Ovary (tissue), 10 donors: ENCODE measurements at places on chromosomes 3 and 15. TPM values are rescaled to one million over a fixed set of nuclear protein-coding genes. Genes with fewer than 3 reads are reported as not detected.

ALDH1A3 gene
- polyA plus RNA-seq = 21.7 TPM

UCN2 gene
- 0.18 TPM for polyA plus RNA-seq

CRABP1 gene
- 2.7 TPM for polyA plus RNA-seq

P2RY14 gene
- polyA plus RNA-seq = 2.8 TPM

CHST13 gene
- not detected for polyA plus RNA-seq

DNA sequence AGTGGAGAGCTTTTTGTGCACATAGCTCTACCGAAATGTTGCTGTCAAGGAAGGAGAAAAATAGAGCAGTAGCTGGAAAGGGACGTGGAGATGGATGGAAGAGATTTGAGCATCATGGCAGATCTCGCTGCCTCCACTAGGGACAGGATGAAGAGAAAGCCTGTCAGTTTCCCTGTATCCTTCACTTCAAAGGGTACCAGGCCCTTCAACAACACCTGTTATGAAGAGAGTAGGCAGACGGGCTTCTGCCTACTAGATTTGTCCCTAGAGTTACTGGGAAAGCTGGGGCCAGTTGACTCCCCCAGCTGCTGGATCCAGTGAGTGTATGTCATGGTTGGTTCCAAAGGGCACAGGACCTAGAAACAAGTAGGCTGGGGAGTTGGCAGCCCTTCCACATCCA lies 150.8 kb downstream of the TLE3 start:
- DNase-seq = no peak

DNA sequence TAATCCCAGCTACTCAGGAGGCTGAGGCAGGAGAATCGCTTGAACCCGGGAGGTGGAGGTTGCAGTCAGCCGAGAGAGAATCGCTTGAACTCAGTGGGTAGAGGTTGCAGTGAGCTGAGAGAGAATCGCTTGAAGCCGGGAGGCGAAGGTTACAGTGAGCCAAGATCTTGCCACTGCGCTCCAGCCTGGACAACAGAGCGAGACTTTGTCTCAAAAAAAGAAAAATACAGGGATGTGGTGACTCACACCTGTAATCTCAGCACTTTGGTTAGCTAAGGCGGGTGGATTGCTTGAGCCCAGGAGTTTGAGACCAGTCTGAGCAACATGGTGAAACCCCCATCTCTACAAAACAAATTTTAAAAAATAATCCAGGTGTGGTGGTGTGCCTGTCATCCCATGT lies 26.8 kb downstream of the UBE2E1 start:
- no peak for DNase-seq

DNA sequence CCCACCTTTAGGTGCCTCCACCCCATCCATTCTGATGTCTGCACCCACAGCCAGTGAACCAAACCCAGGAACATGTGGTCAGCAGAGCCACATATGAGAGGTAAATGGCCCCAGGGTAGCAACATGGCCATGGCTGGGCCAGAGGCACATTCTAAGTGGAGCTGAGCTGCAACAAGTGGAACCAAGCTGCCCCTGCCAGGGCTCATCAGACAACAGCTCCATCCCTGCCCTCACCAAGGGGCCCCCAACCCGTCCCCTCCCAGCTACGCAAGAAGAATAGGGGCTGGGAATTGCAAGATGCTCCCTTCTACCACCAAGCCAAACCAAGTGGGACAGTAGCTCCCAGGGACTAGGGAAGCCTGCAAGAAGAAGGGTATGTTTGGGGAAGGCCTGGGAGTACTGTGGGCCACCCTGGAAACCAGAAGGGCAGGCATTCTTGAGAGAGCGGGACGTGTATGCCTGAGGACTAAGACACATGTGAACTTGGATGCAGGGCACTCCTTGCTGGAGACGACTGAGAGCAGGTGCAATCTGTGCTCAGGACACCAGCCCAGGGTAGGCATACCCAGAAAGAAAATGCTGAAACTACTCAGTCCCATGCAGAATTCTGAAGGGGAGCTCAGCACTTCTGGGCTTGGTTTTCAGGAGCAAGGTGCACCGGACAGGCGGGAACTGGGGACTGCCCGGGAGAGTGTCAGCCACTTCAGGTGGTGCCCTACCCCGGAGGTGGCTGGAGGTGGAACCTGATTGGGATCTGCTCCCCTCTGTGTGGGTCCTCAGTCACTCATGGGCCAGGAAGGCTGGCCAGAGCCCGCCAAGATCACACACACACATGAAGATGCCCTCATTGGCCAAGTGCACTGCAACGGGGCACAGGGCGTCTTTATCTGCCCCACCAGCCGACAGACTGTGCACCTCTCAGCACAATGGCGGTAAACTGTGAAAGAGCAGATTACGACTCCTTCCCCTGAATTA lies 9.5 kb downstream of the MYL3 start:
- DNase-seq = peak; percentile 24

GRCh38 chr15:68259883-68260282 lies 17.7 kb upstream of the FEM1B start:
- no peak for DNase-seq

DNA sequence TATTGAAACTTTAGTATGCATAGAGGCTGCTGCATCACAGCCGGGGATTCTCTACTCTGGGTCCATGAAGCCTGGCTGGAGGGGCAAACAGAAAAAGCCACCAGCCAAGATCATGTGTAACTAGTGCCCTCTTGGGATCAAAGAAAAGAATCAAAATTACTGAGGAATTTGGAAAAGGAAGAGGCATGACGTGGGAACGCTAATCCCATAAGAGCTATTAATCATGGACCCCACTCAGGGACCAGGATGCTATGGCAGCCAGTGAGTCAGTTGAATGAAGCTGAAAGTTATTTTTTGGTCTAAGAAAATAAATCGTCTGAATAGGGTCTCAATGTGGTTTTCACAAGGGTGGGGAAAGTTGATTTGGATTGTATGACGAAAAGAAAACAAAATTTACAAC lies 1165.1 kb downstream of the ROBO2 start:
- DNase-seq = no peak

DNA sequence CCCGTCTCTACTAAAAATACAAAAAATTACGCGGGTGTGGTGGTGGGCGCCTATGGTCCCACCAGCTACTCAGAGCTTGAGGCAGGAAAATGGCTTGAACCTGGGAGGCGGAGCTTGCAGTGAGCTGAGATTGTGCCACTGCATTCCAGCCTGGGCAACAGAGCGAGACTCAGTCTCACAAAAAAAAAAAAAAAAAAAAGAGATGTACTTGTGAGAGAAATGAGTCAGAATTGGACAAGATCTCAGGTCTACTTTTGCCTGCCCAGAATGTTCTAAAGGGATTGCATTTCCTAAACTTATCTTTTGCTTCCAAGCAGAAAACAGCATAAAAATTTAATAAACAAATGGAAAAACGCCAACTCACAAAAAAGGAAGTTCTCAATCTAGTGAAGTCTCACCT lies 167.5 kb downstream of the NR2F2 start:
- no peak for DNase-seq

DNA sequence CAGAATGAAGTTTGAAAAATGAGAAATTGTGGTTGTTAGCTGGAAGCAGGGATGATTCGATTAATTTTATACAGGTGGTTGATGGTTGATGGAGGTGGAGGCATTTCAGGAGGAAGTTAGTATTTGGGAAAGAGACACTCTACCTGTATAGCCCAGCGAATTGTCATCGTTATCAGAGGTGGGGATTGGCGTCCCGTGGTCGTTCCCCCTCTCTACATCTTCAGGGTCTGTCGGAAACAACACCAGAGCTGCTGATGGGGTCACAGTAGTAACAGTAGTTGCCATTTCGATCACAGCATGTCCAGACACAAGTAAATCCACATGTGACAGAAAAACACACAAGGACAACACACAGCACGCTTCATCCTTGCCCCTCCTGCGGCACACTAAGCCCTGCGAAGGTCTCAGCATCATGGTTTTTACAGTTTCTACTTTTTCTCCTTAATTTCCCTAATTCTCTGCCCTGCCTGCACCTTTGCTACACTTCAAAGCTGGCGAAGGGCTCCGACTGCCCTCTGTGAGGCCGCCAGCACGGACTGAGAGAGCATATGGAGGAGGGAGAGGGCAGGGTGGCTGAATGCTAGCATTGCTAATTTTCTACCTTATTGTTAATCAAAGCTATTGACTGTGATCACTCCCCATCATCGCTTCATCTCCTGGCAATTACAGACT lies 642.3 kb downstream of the ROBO1 start:
- no peak for DNase-seq

GRCh38 chr3:134923286-134923685 lies 128.2 kb downstream of the EPHB1 start:
- DNase-seq = no peak

- DNase-seq = no peak
Observed at GRCh38 chr3:22106213-22106896, 355.3 kb upstream of the ZNF385D start.

- DNase-seq = no peak
Observed at GRCh38 chr15:64917211-64917610, 5.5 kb downstream of the ANKDD1A start.

DNA sequence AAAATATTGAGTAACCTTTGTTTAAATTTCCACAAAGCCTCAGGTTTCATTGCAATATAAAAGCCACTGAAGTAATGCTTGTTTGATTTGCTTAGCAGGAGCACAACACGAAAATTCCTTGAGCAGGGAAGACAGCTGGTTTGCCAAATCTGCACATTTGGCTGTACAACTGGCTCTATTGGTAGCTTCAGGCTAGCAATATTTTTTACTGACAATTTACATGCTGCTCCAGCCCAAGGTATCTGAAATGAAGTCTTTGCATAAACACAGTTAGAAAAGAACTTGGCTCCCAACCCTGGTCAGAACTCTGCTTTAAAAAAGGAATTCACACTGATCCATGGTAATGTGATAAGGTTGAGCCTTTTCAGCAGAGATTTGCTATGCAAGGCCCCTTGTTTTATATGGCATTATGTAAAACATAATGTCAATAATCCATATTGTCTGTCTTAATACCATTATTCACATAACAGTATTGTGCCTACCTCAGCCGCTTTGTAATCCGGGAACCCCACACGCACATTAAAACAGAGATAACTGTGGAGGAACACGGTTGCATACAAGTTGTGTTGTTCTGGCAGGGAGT lies 55.7 kb upstream of the CHL1 start:
- no peak for DNase-seq

DNA sequence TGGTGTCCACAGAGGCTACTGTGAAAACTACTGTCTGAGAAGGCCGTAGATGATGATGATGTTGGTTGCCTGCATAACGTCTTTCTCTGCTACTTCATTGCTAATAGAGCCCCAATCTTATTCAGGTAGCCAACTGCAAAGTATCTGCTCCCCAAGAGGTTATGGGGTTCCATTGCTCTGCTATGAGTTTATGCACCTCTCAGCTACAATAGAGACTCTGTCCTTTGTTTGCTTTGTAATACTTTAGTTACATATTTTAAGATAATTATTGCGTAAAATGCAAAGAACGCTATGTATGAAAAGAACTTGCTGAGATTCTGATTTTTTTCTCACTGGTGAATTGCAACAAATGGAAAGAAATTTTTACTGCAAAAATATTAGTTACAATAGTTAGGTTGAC lies 27.8 kb upstream of the GMPPB start:
- DNase-seq = no peak

GRCh38 chr3:114456742-114457141 lies 162.9 kb downstream of the TIGIT start:
- no peak for DNase-seq

DNA sequence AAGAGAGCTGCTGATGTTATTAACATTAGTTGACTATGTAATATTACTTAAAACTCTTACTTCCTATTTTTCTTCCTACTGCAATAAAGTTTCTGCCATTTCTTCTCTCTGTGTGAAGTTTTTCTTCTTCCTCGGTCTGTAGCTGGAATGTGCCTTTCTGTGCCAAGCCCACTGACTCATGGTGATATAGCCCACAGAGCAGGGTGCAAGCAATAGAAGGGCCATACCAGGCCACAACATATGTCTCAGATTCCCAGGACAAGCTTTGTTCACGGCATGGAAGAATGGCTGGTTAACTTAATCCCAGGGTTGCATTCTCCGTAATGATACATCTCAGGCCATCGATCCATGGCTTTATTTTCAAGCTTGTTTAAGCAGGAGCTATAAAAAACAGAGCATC lies 815.3 kb downstream of the TUSC7 start:
- no peak for DNase-seq

- no peak for DNase-seq
Observed at GRCh38 chr3:32499585-32499984, 3.1 kb downstream of the CMTM6 start.

DNA sequence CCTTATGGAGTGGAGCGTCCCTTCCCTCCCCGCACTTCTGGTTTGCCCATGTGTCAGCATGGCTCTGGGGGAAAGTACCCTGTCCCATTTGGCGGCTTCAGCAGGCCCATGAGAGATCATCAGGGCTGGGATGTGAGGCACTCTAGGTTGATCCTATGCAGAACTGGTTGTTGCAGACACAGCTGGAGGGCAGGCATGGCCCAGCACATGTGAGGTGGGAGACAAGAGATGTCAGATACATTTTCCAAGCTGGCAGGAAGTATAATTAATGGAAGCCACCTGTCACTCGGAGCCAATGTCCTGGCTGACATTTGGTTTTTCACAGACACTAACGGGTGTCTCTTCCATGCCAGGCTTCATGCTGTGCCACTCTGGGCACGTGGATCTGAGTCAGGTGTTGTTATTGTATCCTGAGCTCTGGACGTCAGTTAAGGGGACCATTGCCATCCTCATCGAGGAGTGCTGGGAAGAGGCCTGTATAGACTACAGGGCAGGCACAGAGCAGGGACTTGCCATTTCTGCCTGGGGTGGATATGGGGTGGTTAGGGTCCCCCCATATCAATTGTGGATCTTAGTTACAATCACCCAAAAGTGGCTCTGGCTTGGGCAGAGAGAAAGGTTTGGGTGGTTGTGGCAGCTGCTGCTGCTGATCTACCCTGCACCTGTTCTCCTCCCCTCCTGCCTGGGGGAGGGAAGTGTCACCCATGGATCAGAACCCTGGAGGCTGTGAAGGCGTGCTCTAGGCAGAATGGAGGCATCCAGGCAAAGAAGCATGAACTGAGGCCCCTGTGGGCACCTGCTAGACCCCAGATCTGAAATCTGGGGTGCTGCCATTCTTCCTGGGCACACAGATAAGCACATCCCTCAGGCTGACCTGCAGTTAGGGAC lies 140.7 kb downstream of the FBLN2 start:
- DNase-seq = no peak

DNA sequence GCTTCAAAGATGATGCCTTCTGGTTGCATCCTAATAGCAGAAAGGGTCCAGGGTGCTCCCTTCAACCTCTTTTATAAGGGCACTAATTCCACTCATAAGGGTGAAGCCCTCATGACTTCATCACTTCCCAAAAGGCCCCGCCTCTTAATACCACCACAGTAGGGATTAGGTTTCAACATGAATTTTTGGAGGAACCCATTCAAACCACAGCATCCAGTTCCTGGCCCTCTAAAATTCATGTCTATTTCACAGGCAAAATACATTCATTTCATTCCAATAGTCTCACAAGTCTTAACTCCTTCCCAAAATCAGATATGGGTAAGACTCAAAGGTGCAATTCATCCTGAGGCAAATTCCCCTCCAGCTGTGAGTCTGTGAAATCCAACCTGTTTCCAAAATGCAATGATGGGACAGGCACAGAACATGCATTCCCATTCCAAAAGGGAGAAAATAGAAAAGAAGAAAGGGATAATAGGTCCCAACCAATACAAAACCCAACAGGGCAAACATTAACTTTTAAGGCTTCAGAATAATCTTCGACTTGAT lies 124.0 kb downstream of the ATP1B3 start:
- DNase-seq = no peak

GRCh38 chr3:67578416-67578815 lies 76.0 kb downstream of the SUCLG2 start:
- DNase-seq = no peak
